ENCODE measurements at places on chromosomes 5 and 9.

DNA sequence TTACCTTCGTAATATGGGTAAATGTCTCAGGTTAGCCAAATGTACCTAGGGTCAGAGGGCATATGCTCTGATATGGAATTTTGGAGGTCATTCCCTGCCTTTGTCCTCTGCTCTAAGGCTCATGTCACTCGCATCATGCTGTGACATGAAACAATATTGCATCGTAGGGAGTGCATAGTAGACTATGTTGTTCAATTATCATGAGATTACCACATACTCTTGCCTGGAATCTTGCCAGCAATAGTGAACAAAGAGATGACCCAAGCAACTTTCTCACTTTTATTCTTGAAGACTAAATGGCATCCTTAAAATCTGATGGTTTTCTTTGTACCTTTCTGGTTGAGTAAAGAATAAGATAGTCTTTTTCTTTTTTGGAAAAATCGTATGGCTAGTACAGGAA lies 27.6 kb downstream of the ZNF462 start:
- DNase-seq, result no peak

DNA sequence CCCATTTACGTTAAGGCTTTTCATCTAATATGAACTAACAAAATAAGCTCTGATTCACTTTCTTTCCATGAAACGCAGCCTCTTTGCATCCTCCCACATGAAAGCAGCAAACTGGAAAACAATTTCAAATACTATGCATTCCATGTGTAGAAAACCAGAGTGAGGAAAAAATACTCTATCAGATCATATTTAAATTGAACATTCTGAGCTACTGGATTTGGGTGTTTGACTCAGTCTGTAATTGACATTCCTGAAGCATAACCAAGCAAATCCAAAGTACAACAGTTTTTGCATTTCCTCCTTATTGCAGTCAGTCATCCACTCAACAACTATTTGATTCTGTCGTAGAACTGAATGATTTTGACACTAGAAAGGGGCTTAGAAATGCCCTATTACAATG lies 399.1 kb upstream of the NMUR2 start:
- no peak for DNase-seq

- no peak for DNase-seq
These were observed 183.5 kb downstream of the CDK5RAP2 start for GRCh38 chr9:120396418-120396817.

GRCh38 chr9:136019681-136020060 lies 58.5 kb upstream of the UBAC1 start:
- DNase-seq, result no peak

- DNase-seq, result no peak
These were observed 1768.2 kb upstream of the WWC1 start for GRCh38 chr5:166523206-166523605.

GRCh38 chr5:78726571-78726970 lies 78.0 kb upstream of the LHFPL2 start:
- DNase-seq, result no peak

GRCh38 chr5:174172566-174172965 lies 127.1 kb downstream of the NSG2 start:
- no peak for DNase-seq

DNA sequence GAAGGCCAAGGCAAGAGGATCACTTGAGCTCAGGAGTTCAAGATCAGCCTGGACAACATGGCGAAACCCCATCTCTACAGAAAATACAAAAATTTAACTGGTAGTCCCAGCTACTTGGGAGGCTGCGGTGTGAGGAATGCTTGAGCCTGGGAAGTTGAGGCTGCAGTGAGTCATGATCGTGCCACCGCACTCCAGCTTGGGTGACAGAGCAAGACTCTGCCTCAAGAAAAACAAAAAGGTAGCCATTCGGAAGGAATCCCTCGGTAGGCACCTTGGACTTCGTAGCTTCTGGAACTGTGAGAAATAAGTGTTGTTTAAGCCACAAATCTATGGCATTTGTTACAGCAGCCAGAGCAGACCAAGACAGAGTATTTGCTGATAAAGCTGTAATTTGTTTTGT lies 174.2 kb downstream of the DCP2 start:
- no peak for DNase-seq

GRCh38 chr5:178238711-178239592 lies 6.3 kb upstream of the PHYKPL start:
- no peak for DNase-seq

GRCh38 chr9:136508729-136509500 lies 26.1 kb upstream of the SEC16A start:
- no peak for DNase-seq

- no peak for DNase-seq
These were observed 43.2 kb downstream of the NPR3 start for GRCh38 chr5:32754284-32754683.

GRCh38 chr5:40093550-40093949 lies 586.2 kb upstream of the PTGER4 start:
- no peak for DNase-seq

DNA sequence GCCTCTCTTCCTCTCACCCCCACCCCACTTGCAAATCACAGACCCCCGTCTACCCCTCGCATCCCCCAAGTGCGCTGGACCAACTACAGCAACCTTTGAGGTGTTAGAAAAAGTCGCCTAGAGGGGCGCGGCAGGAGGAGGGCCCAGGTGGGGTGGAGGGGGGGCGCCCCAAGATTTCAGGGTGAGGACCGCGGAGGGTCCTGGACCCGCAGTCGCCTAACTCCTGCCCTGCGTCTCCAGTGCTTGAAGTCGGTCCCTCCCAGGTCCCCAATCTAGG lies 379 bp upstream of the EGFLAM start:
- no peak for DNase-seq

DNA sequence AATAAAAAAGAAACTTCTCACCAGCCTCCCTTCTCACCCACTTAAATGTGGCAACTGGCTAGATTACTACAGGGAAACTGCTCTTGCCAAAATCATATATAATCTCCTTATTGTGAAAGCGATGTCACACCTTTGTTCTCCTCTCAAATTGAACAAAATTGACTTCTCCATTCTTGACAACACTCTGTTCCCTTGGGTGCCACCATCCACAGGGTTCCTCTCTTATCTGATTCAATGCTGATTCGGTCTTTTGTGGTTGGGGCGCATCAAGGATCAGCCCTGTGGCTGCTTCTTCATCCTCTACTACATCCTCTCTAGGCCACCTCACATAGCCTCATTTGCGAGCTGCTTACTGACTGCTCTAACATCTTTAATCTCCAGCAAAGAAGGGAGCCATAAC lies 86.1 kb downstream of the EDIL3 start:
- DNase-seq, result no peak

DNA sequence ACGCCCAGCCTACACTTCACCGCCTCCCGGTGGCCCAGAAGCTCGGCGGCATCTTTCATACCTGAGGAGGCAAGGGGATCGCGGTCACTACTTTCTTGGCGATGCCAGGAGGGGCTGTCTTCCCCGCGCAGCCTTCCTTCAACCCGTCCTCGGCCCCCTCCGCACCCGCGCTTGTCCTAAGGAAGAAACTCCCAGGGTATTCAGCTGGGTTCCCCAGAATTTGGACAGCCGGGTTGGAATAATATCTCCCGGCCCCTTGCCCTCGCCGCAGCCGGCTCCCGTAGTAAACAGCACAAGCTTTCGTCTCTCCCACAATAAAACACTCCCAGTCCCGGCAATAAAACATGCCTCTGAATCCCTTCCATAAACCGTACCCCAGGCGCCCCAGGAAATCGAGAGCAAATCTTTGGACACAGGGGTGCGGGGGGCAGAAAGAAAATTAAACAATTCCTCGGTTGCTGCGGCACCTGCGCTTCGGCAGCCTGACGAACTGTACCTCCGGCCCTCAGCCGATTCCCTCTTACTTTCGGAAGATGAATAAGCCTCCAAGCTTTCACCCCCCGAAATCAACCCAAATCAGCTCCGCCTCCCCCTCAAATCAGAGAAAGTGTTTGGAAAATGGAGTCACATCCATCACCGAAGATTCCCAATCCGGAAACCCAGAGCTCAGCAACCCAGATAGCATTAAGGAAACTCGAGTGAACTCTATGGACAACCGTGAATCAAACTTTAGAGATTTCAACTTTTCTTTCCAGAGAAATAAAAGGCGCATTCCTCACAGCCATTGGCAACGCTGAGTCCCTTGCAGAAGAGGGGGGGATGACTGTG lies 1.1 kb downstream of the OTP start:
- DNase-seq, result no peak

GRCh38 chr9:16386827-16387077 lies 483.7 kb downstream of the BNC2 start:
- DNase-seq, result no peak

- no peak for DNase-seq
These were observed 46.0 kb downstream of the SLC44A1 start for GRCh38 chr9:105290418-105290817.

GRCh38 chr5:171764265-171764664 lies 21.4 kb upstream of the SMIM23 start:
- no peak for DNase-seq

- no peak for DNase-seq
These were observed 288.0 kb upstream of the SMARCA2 start for GRCh38 chr9:1726993-1727759.

DNA sequence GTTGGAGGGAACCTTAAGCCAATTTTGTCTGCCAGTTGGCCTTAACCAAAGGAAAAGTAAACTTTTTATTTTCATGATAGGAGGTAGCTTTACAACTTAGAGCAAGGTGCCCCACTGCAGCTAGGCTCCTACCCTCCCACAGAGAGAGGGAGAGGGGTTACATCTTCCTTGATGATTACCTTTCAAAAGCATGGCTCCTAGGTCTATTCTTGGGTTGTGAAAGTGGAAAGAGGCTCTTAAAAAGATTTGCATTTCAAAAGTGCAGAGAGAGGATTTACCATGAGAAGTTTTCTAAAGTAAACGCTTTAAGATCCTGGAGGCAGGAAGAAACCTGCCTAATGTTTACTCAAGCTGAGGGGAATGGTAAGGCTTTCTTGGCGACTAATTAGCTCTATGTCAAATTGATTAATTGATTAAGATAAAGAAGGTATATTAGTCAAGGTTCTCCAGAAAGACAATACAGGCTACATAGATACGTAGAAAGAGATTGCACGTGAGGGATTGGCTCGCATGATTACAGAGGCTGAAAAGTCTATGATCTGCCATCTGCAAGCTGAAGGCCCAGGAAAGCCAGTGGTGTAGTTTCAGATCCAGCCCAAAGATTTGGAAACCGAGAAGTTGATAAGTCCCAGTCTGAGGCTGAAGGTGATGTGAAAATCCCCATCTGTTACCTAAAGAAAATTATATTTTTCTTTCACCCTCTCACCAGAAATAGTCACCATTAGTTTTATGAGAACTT lies 333.8 kb upstream of the CTNND2 start:
- no peak for DNase-seq

- DNase-seq, result no peak
These were observed 289.7 kb upstream of the TMEM161B start for GRCh38 chr5:88558366-88558765.

- no peak for DNase-seq
These were observed 146.5 kb downstream of the CD180 start for GRCh38 chr5:67050125-67050524.

- no peak for DNase-seq
These were observed 228.3 kb upstream of the RASEF start for GRCh38 chr9:83291196-83291595.

DNA sequence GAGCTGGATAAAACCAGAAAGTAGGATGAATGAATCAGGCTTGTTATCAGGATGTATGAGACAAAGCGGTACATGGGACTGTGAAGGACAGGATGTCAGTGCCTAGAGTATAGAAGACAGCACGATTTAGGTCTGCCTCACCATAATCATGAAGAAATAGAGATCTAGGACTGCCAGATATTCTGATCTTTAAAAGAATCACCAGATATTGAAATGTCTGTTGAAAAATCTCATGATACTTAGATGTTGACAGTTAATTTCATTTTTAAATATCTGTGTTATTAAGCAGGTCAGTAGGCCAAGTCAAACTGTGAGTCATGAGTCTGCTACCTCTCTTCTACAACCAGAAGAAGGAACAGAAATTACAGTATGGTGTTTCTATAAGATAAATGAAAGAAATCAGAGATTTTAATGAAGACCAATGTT lies 65.0 kb downstream of the ST8SIA4 start:
- DNase-seq, result no peak

DNA sequence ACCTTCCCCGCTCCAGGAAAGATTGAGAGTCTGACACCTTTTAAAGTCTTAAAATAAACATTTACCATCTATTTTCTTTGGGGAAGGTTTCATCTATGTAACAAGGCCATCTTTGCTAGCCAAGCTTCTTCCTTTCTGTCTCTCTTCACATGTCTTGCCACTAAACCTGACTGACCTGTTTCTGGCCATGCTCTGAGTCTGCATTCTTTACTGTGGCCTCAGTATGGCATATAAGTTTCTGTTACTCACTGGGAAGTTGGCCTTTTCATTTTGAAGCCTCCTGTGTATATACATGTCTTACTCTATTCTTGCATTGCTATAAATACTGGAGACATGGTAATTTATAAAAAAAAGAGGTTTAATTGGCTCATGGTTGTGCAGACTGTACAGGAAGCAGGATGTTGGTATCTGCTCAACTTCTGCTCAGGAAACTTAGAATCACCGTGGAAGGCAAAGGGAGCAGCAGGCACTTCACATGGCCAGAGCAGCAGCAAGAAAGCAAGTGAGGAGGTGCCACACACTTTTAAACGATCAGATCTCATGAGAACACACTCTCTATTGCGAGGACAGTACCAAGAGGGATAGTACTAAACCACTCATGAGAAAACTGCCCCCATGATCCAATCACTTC lies 48.1 kb downstream of the KCNV2 start:
- DNase-seq, result no peak

- DNase-seq, result no peak
These were observed 52.4 kb downstream of the NIPBL start for GRCh38 chr5:36928947-36929346.

- no peak for DNase-seq
These were observed 1.3 kb downstream of the ANXA1 start for GRCh38 chr9:73152953-73153352.

- DNase-seq, result no peak
These were observed 125.6 kb downstream of the RXRA start for GRCh38 chr9:134451700-134452458.

DNA sequence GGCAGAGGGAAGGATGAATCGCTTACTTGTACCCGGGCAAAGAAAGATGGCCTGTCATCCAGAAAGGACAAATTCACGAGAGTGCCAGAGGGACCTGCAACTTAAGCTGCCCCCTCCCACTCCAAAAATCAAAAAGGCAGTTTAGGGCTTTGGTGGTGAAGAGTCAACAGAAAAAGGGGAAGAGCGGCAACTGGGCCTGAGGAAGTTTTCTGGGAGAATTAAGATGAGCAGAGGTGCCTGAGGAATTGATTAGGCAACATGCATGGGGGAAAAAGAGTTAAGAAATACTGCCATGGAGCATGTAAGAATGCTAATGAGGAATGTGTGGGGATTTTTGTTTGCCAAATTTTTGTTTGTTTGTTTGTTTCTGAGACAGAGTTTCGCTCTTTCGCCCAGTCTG lies 1.8 kb upstream of the ACTL7B start:
- DNase-seq, result no peak

GRCh38 chr5:68734781-68735180 lies 359.0 kb upstream of the SLC30A5 start:
- no peak for DNase-seq

GRCh38 chr5:176473335-176474006 lies 25.3 kb downstream of the FAF2 start:
- DNase-seq, result no peak
